Panc1 (cell line): ENCODE measurements at places on chromosomes 4 and X. TPM values are rescaled to one million over a fixed set of nuclear protein-coding genes. Genes with fewer than 3 reads are reported as not detected.

USP26 gene
- not detected for total RNA-seq

INTU gene
- 3.7 TPM for total RNA-seq

PNMA6A gene
- 7.4 TPM for total RNA-seq

GRID2 gene
- total RNA-seq = 0.08 TPM

TLR1 gene
- 0.41 TPM for total RNA-seq

CENPI gene
- 36.9 TPM for total RNA-seq

FAM9B gene
- total RNA-seq = not detected
